ENCODE measurements at places on chromosomes 2 and 18. TPM values are rescaled to one million over a fixed set of nuclear protein-coding genes. Genes with fewer than 3 reads are reported as not detected.

- no peaks in the 10 kb centered on the region for H3K36me3 ChIP-seq
- no peaks in the 10 kb centered on the region for H3K27me3 ChIP-seq
- H3K4me1 ChIP-seq = no peaks in the 10 kb centered on the region
Observed at GRCh38 chr18:7953095-7953958, 386.2 kb downstream of the PTPRM start.

DNA sequence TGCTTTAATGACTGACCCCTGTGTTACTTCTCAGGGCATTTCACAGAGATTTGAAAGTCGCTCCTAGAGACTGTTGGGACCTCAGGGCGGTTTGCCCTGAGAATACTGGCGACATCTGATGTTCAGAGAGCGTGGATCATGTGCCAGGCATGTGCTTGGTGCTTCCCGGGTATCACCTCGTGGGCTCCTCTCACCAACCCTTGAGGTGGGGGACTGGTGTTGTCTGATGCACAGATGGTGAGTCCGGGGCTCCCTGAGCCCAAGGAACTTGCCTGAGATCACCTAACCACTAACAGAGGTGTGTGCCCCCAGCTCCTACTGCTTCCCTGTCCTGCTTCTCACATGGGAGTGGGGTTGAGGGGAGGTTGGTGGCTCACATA, 16.2 kb downstream of the ATOH8 start:
- peaks cover 20% of the 10 kb centered on the region for H3K27me3 ChIP-seq
- H3K27ac ChIP-seq = no peak overlapping the region
- H3K36me3 ChIP-seq = no peaks in the 10 kb centered on the region
- H3K4me1 ChIP-seq = peaks cover 3% of the 10 kb centered on the region

DNA sequence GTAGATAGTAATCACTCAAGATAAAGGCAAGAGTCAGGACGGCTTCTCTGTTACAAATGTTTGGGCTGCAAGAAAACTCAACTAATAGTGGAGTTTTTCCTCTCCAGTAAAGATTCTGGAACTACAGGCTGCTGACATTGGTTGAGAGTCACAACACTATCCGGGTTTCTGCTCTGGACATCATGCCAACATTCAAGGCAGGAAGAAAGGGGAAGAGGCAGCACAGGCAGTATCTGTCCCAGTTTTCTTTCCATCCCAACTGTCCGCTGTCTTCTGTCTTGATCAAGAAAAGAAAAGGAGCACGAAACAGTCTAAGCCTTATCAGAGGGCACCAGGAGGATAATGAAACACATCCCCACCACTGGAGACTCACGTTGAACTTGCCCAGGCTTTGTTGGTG, 132.1 kb downstream of the MAIP1 start:
- no peaks in the 10 kb centered on the region for H3K4me1 ChIP-seq
- no peak overlapping the region for H3K27ac ChIP-seq
- no peak overlapping the region for H3K4me3 ChIP-seq

DNA sequence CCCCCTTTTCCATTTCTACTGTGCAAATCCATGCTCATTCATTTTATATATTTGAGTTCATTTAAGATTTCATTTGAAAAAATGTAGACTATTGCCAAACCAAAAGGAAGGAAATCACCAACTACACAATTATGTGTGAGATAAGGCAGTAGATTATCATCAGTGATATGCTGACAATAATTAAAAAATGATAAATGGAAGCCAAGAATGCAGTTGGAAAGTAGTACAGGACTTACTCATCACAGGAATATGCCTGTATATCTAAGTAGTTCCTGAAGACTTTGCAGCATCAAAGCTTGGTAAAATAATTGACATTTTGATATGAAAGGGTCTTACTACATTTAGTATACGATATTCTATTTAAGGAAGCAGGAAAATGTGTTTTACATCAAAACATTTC, 166.1 kb upstream of the OTX1 start:
- no peaks in the 10 kb centered on the region for H3K27me3 ChIP-seq
- no peak overlapping the region for H3K27ac ChIP-seq
- no peaks in the 10 kb centered on the region for H3K36me3 ChIP-seq
- no peak overlapping the region for H3K4me3 ChIP-seq
- no peaks in the 10 kb centered on the region for H3K4me1 ChIP-seq
- DNase-seq = no peak

GRCh38 chr2:238378230-238379095, 48.3 kb upstream of the ASB1 start:
- no peak overlapping the region for H3K27ac ChIP-seq
- H3K4me1 ChIP-seq = peaks cover 17% of the 10 kb centered on the region
- H3K36me3 ChIP-seq = no peaks in the 10 kb centered on the region
- no peaks in the 10 kb centered on the region for H3K27me3 ChIP-seq

- H3K27me3 ChIP-seq = no peaks in the 10 kb centered on the region
- H3K4me3 ChIP-seq = no peak overlapping the region
- no peak for DNase-seq
Observed at GRCh38 chr2:38215522-38215921, 139.6 kb upstream of the CYP1B1 start.

- no peak overlapping the region for H3K27ac ChIP-seq
- H3K27me3 ChIP-seq = peaks cover 5% of the 10 kb centered on the region
- no peak for DNase-seq
- H3K4me3 ChIP-seq = no peak overlapping the region
- no peaks in the 10 kb centered on the region for H3K4me1 ChIP-seq
- no peaks in the 10 kb centered on the region for H3K36me3 ChIP-seq
Observed at GRCh38 chr18:45760462-45761036, 36.6 kb downstream of the SLC14A1 start.

Gene FHL2
- total RNA-seq = 0.41 TPM

Gene EFHD1
- not detected for total RNA-seq

GRCh38 chr18:29034113-29034856, 857.4 kb upstream of the CDH2 start:
- H3K27ac ChIP-seq = no peak overlapping the region
- DNase-seq = no peak
- no peak overlapping the region for H3K4me3 ChIP-seq
- no peaks in the 10 kb centered on the region for H3K36me3 ChIP-seq
- H3K4me1 ChIP-seq = no peaks in the 10 kb centered on the region

Gene CTAGE1
- total RNA-seq = not detected

- no peak overlapping the region for H3K4me3 ChIP-seq
- DNase-seq = no peak
- H3K4me1 ChIP-seq = no peaks in the 10 kb centered on the region
- H3K36me3 ChIP-seq = no peaks in the 10 kb centered on the region
- H3K27me3 ChIP-seq = no peaks in the 10 kb centered on the region
Observed at GRCh38 chr2:139067072-139067471, 286.9 kb upstream of the NXPH2 start.

DNA sequence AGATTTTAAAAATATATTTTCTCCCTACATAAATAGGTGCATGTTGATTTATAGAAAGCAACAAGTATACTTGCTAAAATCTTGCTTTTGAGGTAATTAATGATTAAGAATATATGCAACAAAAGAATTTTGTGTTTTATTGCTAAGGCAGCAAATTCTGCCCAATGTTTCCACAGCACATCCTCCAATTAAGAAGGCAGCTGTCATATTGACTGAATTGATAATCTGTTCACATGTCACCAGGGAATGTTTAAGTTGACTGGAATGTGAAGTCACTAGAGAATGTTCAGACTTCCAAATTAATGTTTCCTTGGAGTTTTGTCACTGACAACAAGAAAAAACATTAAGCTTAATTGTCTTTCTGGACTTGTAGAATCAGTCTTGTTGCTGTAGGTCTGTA, 1602.7 kb upstream of the SLC39A10 start:
- no peak for DNase-seq
- H3K27me3 ChIP-seq = no peaks in the 10 kb centered on the region
- H3K4me1 ChIP-seq = no peaks in the 10 kb centered on the region

DNA sequence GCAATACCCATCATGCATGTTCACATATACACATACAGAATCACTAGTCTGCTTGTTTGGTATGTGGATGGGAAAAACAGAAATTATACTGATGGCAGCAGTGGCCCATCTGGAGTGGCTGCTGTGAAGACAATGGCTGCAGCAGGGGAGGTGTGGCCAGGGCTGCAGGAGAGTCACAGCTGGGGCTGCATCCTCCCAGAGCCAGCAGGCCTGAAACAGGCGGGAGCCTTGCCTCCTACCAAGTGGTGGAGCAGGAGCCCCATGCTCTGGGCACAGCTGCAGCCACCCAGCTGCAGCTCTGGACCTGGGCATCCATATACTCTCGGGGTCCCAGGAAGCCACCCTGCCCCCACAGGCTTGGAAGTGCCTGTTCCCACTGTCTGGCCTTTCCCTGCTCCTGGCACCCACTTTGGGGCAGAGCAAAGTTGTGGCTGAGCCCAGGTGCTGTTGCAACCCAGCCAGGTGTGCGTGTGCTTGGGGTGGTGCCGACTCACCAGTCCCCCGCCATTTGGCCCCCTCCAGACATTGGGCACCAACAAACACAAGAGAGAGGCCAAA, 136.6 kb downstream of the SPAG16 start:
- H3K4me1 ChIP-seq = no peaks in the 10 kb centered on the region
- no peak overlapping the region for H3K27ac ChIP-seq
- no peaks in the 10 kb centered on the region for H3K36me3 ChIP-seq
- no peak overlapping the region for H3K4me3 ChIP-seq

GRCh38 chr2:100285691-100286090, 36.6 kb downstream of the LONRF2 start:
- H3K36me3 ChIP-seq = no peaks in the 10 kb centered on the region
- H3K27me3 ChIP-seq = no peaks in the 10 kb centered on the region
- H3K27ac ChIP-seq = no peak overlapping the region
- DNase-seq = no peak
- H3K4me1 ChIP-seq = peaks cover 19% of the 10 kb centered on the region

GRCh38 chr2:184402381-184402780, 195.9 kb upstream of the ZNF804A start:
- no peaks in the 10 kb centered on the region for H3K27me3 ChIP-seq
- H3K4me1 ChIP-seq = no peaks in the 10 kb centered on the region
- DNase-seq = no peak
- no peak overlapping the region for H3K4me3 ChIP-seq
- H3K36me3 ChIP-seq = no peaks in the 10 kb centered on the region

Gene PDE11A
- not detected for total RNA-seq

Gene SLC23A3
- 0.96 TPM for total RNA-seq

DNA sequence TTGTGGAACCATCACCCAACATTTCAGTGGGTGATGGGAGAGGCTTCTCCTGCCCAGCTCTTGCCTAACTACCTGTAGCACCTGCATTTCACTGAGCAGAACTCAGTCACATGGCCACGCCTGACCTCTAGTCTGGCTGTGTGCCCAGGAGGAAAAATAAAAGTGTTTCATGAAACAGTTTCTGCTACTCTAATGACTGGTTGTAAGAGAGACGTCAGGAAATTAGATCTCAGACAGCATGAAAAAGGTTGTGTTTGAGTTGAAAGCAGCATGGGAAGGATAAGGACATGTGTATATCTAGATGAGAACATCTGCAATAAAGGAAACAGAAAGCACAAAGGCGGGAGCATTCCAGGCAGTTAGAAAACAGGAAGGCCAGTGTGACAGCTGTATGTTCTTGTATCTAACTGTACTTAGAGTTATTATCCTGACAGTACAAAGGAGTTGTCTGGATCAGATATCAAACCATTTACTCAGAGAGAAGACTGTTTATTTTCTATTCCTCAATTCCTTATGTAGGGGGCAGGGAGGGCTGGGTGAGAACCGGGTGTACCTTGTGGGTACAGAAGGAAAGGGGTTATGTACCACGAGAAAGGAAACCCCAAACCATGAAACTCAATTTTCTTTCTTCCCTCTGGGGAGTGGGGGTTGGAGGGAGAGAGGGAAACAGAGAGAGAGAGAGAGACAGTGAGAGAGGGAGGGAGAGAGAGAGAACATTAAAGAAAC, 307.4 kb upstream of the VWC2L start:
- no peak overlapping the region for H3K4me3 ChIP-seq
- DNase-seq = no peak
- no peaks in the 10 kb centered on the region for H3K36me3 ChIP-seq
- H3K27me3 ChIP-seq = no peaks in the 10 kb centered on the region
- H3K27ac ChIP-seq = no peak overlapping the region

- no peak overlapping the region for H3K4me3 ChIP-seq
- H3K27ac ChIP-seq = no peak overlapping the region
Observed at GRCh38 chr2:12316476-12316875, 400.3 kb upstream of the TRIB2 start.

GRCh38 chr18:2914881-2915240, 68.1 kb downstream of the EMILIN2 start:
- H3K27ac ChIP-seq = no peak overlapping the region
- no peak overlapping the region for H3K4me3 ChIP-seq
- H3K4me1 ChIP-seq = peaks cover 8% of the 10 kb centered on the region
- H3K27me3 ChIP-seq = no peaks in the 10 kb centered on the region

DNA sequence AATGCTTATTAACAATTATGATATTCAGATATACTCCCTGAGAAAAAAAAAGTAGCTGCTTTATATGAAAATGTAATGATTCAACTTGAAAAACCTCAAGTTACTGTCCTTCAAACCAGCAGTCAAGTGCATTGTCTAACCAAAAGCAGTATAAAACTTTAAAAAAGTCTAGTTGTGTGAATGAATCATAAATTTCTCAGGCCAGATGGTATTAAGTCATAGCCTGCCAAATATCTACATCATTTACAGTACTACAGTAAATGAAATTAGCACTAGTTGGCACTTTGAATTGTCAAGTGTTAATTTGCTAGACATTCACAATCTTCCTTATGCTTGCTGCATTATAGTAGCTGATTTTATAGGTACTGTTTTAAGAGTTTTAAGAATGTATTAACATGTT, 85.9 kb downstream of the CBLN2 start:
- no peak overlapping the region for H3K4me3 ChIP-seq
- no peaks in the 10 kb centered on the region for H3K27me3 ChIP-seq
- no peaks in the 10 kb centered on the region for H3K4me1 ChIP-seq
- H3K27ac ChIP-seq = no peak overlapping the region

Gene RFX8
- 0.67 TPM for total RNA-seq

- peaks cover 4% of the 10 kb centered on the region for H3K4me1 ChIP-seq
- no peaks in the 10 kb centered on the region for H3K27me3 ChIP-seq
- no peak overlapping the region for H3K4me3 ChIP-seq
- no peak overlapping the region for H3K27ac ChIP-seq
Observed at GRCh38 chr18:12324991-12325725, 17.1 kb downstream of the TUBB6 start.

GRCh38 chr2:199603721-199604291, 146.1 kb upstream of the SATB2 start:
- no peak overlapping the region for H3K27ac ChIP-seq
- H3K4me3 ChIP-seq = no peak overlapping the region
- DNase-seq = no peak
- H3K4me1 ChIP-seq = no peaks in the 10 kb centered on the region
- no peaks in the 10 kb centered on the region for H3K36me3 ChIP-seq

Gene ZEB2
- total RNA-seq = 12.3 TPM

Gene SLC11A1
- total RNA-seq = 6.3 TPM

Gene IL1F10
- total RNA-seq = not detected

DNA sequence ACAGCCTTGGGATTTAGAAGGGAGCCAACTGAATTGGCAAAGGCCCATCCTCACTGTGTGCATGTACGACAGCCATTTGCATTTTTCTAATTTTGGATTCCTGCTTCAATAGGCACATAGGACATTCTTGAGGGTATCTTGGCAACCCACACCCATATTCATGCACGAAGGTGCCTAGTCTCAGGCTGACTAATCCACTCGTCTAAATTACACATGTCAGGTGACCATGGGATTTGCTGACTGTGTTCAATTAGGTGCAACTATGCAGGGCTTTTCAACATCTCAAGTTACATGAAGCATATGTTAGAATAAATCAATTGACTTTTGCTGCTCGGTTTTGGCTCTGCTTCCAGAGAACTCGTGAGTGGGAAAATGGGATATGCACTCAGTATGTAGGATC, 249.7 kb downstream of the SP3 start:
- no peak overlapping the region for H3K27ac ChIP-seq
- peaks cover 13% of the 10 kb centered on the region for H3K27me3 ChIP-seq
- no peaks in the 10 kb centered on the region for H3K4me1 ChIP-seq
- H3K4me3 ChIP-seq = no peak overlapping the region
- no peaks in the 10 kb centered on the region for H3K36me3 ChIP-seq

Measured in CD4-positive, alpha-beta T cell (primary cell).